WERI-Rb-1 (cell line): ENCODE measurements at places on chromosomes 11 and 22.

DNA sequence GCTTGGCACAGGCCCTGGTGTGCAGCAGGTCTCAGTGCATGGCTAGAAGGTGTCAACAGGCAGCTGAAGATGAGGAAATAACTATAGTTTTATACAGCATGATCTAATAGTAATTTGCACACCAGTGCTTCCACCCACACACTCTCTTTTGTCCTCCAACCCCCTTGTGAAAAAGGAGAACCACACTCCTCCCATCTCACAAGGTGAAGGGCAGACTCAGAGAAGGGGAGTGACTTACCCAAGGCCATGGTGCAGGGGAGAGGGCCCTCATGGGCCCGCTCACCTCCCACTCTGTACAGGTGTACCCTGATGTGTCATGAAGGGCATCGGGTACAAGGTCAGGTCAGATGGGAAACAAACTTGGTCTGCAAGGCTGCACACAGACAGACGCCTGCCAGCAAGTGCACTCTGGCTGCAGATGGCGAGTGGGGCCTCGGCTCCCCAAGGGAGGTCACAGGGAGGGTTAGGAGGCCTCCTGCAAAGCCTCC lies 53.4 kb downstream of the DGCR2 start:
- DNase-seq: no peak

- no peak for DNase-seq
Observed at GRCh38 chr11:35239471-35240075, 100.6 kb downstream of the CD44 start.

GRCh38 chr22:18075720-18076497 lies 1.9 kb upstream of the PEX26 start:
- DNase-seq: peak; percentile 40

GRCh38 chr11:72609476-72609875 lies 64.7 kb downstream of the PDE2A start:
- no peak for DNase-seq

GRCh38 chr22:46036558-46037408 lies 59.8 kb upstream of the WNT7B start:
- DNase-seq: peak; percentile 72

- DNase-seq: no peak
Observed at GRCh38 chr11:85827748-85828639, 17.1 kb upstream of the SYTL2 start.

- no peak for DNase-seq
Observed at GRCh38 chr11:62627713-62628112, 5.9 kb upstream of the B3GAT3 start.

DNA sequence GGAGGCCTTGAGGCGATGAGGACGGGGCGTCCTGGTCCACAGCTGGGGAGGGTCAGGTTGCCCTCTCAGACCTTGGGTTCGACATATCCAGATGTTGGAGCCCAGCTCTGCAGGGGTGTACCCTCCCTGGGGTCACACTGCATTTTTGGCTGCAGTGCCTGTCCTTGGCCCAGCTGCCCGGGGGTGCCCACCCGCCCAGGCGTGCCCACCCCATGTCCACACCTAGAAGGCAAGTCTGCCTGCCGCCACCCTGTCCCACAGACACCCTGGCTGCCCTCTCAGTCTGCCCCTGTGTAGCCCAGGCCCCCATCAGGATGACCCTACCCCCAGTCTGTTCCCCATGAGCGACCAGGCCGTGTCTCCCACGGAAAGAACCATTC lies 3.0 kb downstream of the LSP1 start:
- no peak for DNase-seq

- DNase-seq: no peak
Observed at GRCh38 chr11:40162901-40163883, 1296.3 kb downstream of the LRRC4C start.

DNA sequence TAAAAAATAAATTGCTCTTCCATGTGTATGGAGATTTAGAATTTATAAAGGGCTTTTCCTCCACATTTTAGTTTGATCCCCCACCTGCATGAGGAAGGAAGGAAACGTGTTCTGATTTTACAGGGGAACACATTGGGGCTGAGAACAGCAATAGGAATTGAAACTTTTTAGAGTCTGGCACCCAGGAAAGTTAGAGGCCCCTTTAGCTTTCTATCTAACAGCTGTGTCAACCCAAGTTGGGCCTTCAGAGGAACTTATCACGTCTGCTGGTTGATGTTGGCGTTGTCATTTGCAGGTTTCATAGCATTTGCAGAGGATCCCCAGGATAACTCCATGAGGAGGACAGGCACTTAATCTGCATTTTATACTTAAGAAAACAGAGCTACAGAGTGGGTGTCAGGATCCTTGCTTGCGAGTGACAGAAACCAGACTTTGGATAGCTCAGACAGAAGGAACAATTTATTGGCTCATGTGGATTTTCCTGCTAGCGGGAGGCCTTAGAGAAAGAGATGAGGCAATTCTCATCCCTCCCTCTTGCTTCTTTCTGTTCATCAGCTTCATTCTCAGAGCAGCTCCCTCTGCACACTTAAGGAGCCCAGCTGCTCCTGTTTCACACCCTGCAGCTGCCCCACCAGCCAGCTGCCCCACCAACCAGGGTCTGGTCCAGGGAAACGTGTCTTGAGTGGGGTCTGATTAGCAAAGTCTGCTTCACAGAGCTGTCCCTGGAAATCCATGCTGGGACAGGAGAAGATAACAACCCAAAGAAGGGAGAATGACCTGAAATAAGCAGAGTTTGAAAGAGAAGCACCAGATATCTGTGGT lies 92.5 kb upstream of the OR4B1 start:
- no peak for DNase-seq

- no peak for DNase-seq
Observed at GRCh38 chr11:31974366-31975136, 116.3 kb upstream of the RCN1 start.

DNA sequence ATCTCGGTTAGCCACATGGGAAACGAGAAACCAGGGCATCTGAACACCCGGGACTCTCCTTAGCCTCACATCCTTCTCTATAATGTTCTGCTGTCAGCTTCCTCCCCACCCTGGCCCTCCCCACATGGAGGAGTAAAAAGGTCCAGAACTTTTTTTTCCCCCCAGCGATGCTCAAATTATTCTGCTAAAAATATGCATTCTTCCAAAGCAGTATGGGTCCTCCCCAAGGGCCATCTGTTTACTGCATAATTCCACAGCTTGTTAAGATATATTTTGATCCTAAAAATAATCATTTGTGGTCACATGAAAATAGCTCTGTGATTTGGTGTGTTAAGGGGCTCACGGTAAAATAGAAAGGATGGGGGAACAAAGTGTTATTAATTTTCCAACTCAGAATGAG lies 281.5 kb upstream of the NARS2 start:
- no peak for DNase-seq

DNA sequence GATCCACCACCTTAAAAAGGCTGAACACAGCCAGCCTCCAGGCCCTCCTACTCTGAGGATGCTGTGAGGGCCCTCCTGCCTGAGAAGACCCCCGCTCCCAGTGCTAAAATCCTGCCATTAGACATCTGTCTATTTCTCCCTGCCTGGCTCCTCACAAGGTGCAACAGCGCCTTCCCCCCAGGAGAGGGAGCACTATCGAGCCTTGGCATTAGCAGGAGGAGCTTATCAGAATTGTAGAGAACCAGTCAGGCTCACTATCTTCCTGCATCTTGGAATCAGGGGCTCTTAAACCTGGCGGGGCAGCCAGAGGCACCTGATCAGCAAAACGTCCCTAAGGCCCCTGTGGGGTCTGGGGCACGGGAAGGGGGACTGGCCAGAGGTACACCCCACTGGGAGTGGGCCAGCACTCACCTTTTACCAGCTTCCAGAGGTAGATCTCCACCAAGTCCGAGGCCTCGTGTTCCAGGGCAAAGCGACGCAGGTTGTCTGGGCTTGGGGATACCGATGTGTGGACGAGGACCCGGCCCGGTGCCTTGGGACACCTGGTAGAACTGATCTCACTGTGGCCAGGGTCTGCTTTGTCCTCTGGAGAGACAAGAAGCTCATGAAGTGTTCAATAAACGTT lies 28.7 kb downstream of the CHRDL2 start:
- peak; percentile 74 for DNase-seq

GRCh38 chr11:122923302-122923701 lies 40.7 kb downstream of the JHY start:
- DNase-seq: no peak

- DNase-seq: no peak
Observed at GRCh38 chr11:34179026-34179675, 73.7 kb downstream of the NAT10 start.

DNA sequence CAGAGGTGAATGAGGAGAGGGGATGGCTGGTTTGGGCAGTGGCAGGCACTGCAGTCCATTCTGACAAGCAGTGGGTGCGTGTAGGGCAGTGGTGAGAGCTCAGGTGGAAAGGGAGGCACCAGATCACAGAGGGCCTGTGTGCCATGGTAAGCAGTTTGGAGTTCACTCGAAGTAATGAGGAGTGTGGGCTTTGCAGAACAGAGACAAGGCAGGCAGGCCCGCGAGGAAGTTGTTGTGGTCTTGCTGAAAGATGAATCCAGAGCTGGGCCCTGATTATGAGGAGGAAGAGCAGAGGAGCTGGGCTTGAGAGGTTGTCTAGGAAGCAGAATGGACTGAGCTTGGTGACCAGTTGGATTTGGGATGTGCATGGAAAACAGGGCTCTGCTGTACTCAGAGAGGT lies 1.6 kb upstream of the DNAJB13 start:
- DNase-seq: no peak

GRCh38 chr22:28896611-28897010 lies 13.2 kb downstream of the ZNRF3 start:
- no peak for DNase-seq

DNA sequence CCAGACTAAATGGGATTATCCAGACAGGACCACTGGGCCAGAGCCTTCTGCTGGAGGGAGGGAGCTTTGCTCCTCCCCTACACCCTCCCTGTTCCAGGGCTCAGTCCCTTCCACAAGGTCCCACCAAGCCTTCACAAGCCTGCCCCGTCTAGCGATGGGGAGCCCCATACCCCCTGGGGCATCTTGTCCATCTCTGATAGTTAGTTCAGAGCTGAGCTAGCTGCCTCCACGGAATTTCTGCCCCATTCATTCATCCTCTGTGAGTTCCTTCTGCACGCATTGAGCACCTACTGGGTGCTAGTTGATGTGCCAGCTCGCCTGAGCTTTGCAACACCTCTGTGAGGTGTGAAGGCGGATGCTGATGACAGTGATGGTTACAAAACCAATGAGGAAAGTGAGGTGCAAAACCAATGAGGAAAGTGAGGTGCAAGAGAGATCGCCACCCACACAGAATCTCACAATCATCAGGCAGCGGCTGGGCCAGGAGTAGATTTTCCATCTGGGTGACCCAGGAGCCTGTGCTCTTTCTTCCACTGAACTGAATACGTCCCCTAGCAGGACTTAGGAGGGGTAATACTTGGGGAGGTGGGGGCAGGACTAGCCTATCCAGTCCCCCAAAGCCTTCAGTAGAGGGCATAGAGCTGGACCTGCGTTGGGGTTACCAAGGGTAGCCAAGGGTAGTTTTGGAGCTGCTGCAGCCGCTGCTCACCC lies 21.5 kb upstream of the CBX7 start:
- no peak for DNase-seq

- no peak for DNase-seq
Observed at GRCh38 chr11:115198321-115198741, 305.9 kb downstream of the CADM1 start.
